ENCODE measurements at places on chromosomes 13 and 19. TPM values are rescaled to one million over a fixed set of nuclear protein-coding genes. Genes with fewer than 3 reads are reported as not detected.

- DNase-seq: no peak
Observed at GRCh38 chr13:51837016-51837415, 8.0 kb downstream of the TMEM272 start.

DNA sequence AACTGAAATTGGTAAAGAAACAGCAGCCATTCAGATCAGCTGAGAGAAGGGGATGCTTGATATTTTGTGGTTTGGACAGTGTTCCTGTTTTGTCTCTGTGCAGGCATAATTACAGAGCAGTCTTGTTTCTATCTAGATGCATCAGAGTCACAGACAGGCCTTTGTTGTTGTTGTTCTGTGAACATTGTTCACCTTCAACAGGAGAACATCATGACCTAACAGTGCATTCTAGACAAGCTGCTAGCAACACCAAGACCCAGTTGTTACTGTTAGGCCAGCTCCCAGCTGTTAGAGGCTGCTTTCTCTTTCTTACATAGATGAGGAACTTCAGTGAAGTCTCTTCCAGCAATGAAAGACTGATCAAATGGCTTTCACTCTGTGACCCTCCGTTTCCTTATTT, 8.5 kb upstream of the LSR start:
- no peak for DNase-seq

DNA sequence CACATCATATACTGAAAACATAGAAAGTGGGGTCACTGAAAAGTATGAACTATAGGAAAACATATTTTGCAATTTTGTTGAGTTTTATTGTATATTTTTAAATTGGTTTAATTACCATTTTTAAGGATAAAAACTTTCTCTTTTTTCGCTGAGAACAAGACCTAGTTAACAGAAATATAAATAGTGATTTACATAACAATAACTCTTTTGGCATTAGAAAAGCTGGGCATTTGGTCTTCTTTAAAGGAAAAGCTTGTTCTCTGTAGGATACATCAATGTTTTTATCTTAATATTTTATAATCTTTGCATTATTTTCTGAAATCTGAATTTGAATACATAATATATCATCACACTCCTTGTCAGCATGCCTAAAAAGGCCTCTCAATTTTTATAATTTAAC, 47.4 kb upstream of the MYCBP2 start:
- DNase-seq: no peak

- no peak for DNase-seq
Observed at GRCh38 chr19:49056101-49056901, 1.2 kb downstream of the CGB7 start.

- no peak for DNase-seq
Observed at GRCh38 chr19:56091066-56091490, 30.0 kb downstream of the ZNF787 start.

Gene SIGLECL1
- total RNA-seq: not detected

Gene RFPL4A
- not detected for total RNA-seq
